Right atrium auricular region (tissue), 2 donors: ENCODE measurements at places on chromosomes 12 and 14. TPM values are rescaled to one million over a fixed set of nuclear protein-coding genes. Genes with fewer than 3 reads are reported as not detected.
A peak's percentile ranks its signal among the peaks of the same experiment; 100 is the strongest.

The CMA1 gene
- not detected for total RNA-seq

The SERPINA9 gene
- not detected for total RNA-seq

The SLCO1A2 gene
- total RNA-seq, result not detected

- H3K27me3 ChIP-seq, result no peaks in the 10 kb centered on the region
- no peaks in the 10 kb centered on the region for H3K36me3 ChIP-seq
- peaks cover 44% of the 10 kb centered on the region for H3K4me1 ChIP-seq
- H3K4me3 ChIP-seq, result no peak overlapping the region
Measured at GRCh38 chr12:42744539-42745182, 155.1 kb upstream of the PRICKLE1 start.

GRCh38 chr12:69906411-69907216, 81.6 kb downstream of the MYRFL start:
- H3K4me1 ChIP-seq, result no peaks in the 10 kb centered on the region
- no peaks in the 10 kb centered on the region for H3K27me3 ChIP-seq
- H3K36me3 ChIP-seq, result no peaks in the 10 kb centered on the region
- no peak overlapping the region for H3K4me3 ChIP-seq
- no peak overlapping the region for H3K27ac ChIP-seq

DNA sequence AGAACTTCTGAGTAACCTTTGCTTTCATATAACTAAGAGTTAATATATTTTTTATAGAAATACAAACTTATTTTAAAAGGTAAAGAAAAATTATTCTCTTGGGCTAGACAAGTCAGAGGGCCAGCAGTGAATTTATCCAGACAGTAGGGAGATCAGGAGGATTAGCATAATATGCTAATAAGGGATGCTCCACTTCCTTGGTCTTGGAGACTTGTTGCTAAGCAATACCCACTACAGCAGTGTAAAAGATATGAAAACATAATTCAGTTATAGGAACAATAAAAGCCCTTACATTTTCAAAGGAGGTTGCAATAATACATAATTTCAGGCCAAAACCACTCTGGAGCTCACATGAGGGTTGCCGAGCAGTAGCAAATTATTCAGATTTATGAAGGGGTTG, 615.6 kb downstream of the KCNH5 start:
- no peak overlapping the region for H3K4me3 ChIP-seq
- H3K27me3 ChIP-seq, result no peaks in the 10 kb centered on the region
- H3K4me1 ChIP-seq, result no peaks in the 10 kb centered on the region
- no peak overlapping the region for H3K27ac ChIP-seq
- no peaks in the 10 kb centered on the region for H3K36me3 ChIP-seq

DNA sequence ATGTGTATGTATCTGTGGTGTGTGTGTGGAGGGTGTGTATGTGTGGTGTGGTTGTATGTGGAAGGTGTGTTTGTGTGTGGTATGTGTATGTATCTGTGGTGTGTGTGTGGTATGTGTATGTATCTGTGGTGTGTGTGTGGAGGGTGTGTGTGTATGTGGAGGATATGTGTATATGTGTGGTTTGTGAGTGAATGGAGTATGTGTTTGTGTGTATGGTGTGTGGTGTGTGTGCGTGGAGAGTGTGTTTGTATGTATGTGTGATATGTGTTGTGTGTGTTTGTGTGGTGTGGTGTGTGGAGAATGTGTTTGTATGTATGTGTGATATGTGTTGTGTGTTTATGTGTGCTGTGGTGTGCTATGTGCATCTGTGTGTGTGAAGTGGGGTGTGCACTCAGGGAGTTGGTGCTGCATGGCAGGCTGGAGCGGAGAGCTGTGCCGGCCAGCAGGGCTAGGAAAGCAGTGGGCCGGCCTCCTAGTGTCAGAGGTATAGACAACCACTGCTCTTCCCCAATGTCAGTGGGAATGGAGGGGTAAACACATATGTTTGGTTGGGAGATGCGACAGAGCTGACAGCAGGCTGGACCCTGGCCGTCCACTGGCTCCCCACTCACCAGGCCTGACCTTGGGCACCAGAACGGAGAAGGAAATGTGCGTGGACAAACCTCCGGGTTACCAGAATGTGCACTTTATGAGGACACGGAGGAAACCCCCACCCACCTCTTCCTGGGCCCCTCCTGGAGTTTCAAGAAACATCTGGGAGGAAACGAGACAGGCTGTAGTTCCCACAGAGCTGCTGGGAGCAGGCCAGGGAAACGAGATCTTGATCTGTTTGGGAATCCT, 60.7 kb downstream of the CLMN start:
- H3K27ac ChIP-seq, result no peak overlapping the region
- no peaks in the 10 kb centered on the region for H3K27me3 ChIP-seq
- H3K36me3 ChIP-seq, result no peaks in the 10 kb centered on the region
- H3K4me1 ChIP-seq, result peaks cover 39% of the 10 kb centered on the region
- H3K4me3 ChIP-seq, result no peak overlapping the region

GRCh38 chr14:36091096-36091495, 85.4 kb downstream of the PTCSC3 start:
- H3K4me1 ChIP-seq, result no peaks in the 10 kb centered on the region
- no peak overlapping the region for H3K27ac ChIP-seq
- no peaks in the 10 kb centered on the region for H3K27me3 ChIP-seq
- no peaks in the 10 kb centered on the region for H3K36me3 ChIP-seq

- H3K4me1 ChIP-seq, result no peaks in the 10 kb centered on the region
- no peaks in the 10 kb centered on the region for H3K36me3 ChIP-seq
- no peak overlapping the region for H3K4me3 ChIP-seq
- H3K27me3 ChIP-seq, result no peaks in the 10 kb centered on the region
Measured at GRCh38 chr12:41032386-41032785, 155.7 kb upstream of the PDZRN4 start.

DNA sequence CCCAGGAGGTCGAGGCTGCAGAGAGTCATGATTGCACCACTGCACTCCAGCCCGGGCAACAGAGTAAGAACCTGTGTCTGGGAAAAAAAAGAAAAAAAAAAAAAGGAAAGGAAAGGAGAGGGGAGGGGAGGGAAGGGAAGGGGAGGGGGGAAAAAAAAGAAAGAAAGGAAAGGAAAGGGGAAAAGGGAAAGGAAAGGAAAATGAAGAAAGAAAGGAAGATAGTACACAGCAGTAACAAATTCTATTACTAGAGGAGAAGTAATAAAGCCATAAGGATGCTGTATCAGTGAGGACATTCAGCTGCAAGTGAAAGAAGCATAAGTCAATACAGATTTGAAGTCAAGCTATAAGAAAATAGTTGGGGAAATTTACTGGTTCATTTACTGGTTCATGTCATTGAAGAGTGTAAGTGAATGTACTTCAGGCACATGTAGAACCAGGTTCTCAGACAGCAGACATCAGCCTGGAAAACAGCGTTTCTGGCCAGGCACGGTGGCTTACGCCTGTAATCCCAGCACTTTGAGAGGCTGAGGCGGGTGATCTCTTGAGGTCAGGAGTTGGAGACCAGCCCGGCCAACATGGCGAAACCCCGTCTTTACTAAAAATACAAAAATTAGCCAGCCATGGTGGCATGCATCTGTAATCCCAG, 37.4 kb downstream of the NDUFA12 start:
- DNase-seq, result no peak
- peaks cover 8% of the 10 kb centered on the region for H3K36me3 ChIP-seq
- H3K4me3 ChIP-seq, result no peak overlapping the region
- H3K4me1 ChIP-seq, result no peaks in the 10 kb centered on the region
- no peak overlapping the region for H3K27ac ChIP-seq
- no peaks in the 10 kb centered on the region for H3K27me3 ChIP-seq

GRCh38 chr14:54809767-54810166, 92.9 kb downstream of the GCH1 start:
- H3K27me3 ChIP-seq, result no peaks in the 10 kb centered on the region
- peaks cover 12% of the 10 kb centered on the region for H3K4me1 ChIP-seq
- no peak overlapping the region for H3K4me3 ChIP-seq
- no peak for DNase-seq

GRCh38 chr14:24254630-24255392, 8.2 kb downstream of the TGM1 start:
- H3K4me1 ChIP-seq, result no peaks in the 10 kb centered on the region
- DNase-seq, result no peak
- H3K36me3 ChIP-seq, result no peaks in the 10 kb centered on the region
- H3K4me3 ChIP-seq, result no peak overlapping the region
- no peaks in the 10 kb centered on the region for H3K27me3 ChIP-seq
- H3K27ac ChIP-seq, result no peak overlapping the region

DNA sequence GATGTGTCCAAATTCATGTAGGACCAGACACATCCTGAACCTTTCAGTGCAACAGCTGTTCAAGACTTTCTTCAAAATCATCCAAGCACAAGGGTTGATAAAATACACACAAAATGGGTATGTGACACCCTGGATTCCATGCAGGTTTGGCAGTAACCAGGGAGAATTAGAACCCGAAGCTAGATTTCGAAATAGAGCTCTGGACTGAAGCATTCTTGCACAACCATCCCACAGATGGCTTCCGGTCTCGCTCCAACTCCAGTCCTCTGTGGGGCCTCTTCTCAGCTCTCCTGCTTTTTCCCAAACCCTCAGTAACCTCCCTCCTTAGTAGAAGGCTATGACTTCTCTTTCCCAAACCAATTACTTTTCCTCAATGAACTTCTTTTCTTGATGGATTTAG, 171.3 kb downstream of the TTC7B start:
- peak; percentile 68 for DNase-seq
- H3K4me1 ChIP-seq, result no peaks in the 10 kb centered on the region
- peaks cover 7% of the 10 kb centered on the region for H3K36me3 ChIP-seq
- no peaks in the 10 kb centered on the region for H3K27me3 ChIP-seq
- no peak overlapping the region for H3K4me3 ChIP-seq

- no peak overlapping the region for H3K27ac ChIP-seq
- no peaks in the 10 kb centered on the region for H3K27me3 ChIP-seq
- DNase-seq, result peak; percentile 54
- H3K4me1 ChIP-seq, result no peaks in the 10 kb centered on the region
- no peak overlapping the region for H3K4me3 ChIP-seq
- no peaks in the 10 kb centered on the region for H3K36me3 ChIP-seq
Measured at GRCh38 chr14:92493024-92493423, 20.6 kb upstream of the RIN3 start.

DNA sequence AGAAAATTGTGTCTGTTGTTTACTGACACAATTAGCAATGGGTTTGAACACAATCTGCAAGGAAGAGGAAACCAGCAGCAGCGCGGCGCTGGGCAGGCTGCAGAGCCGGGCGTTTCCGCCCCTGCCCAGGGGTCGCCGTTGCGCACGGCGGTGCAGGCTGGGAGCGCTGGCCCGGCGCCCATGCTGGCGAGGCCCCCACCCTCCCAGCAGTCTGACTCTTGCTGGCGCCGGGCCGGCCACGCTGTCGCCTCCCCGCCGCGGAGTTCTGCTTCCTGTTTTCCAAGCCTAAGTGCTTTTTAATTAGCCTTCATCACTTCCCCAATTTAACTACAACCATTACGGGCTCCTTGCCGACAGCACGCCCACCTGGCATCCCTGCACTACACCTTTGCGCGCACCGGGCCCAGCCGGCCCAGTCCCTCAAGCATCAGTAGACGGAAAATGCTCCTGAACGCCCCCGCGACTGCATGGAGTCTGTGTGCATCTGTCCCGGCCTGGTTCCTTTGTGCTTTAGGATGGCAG, 212.1 kb downstream of the GXYLT1 start:
- peak; percentile 71 for DNase-seq
- peak overlapping the region; percentile 58 for H3K27ac ChIP-seq
- no peaks in the 10 kb centered on the region for H3K27me3 ChIP-seq
- H3K4me1 ChIP-seq, result no peaks in the 10 kb centered on the region

DNA sequence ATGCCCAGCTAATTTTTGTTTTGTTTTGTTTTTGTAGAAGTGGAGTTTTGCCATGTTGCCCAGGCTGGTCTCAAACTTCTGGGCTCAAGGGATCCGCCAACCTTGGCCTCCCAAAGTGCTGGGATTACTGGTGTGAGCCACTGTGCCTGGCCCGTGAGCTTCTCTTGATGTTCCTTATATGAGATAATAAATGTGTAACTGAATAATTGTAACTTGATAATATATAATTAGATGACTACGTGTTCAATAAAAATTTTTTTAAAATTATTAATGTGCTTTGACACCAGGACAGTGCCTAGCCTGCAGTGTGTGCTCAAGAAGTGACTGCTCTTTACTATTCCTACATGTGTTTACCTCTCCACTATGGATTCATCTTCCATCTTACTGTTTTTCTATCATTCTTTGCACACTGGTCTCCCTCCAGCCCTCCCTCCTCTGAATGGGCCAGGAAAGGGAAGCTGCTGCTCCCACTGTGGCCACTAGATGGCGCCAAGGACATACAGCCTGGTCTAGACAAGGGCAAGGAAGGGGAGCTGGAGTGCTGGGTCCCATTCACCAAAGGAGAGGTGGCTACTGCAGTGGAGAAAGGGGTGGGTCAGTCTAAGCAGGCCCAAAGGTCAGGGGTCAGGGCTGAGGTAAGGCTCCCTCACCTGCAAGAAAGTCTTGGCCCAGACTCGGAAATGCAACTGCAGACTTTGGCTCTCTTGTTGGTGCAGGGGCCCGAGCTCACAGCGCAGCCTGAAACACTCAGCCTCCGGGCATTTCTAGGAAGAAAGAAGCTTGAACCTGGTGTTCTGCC, 14.7 kb upstream of the ZNF385A start:
- peaks cover 100% of the 10 kb centered on the region for H3K36me3 ChIP-seq
- no peak overlapping the region for H3K4me3 ChIP-seq
- peak; percentile 92 for DNase-seq
- no peak overlapping the region for H3K27ac ChIP-seq
- peaks cover 7% of the 10 kb centered on the region for H3K4me1 ChIP-seq

- H3K4me1 ChIP-seq, result no peaks in the 10 kb centered on the region
- H3K4me3 ChIP-seq, result no peak overlapping the region
- no peak overlapping the region for H3K27ac ChIP-seq
- H3K36me3 ChIP-seq, result no peaks in the 10 kb centered on the region
Measured at GRCh38 chr14:87838931-87839330, 154.1 kb downstream of the GALC start.

DNA sequence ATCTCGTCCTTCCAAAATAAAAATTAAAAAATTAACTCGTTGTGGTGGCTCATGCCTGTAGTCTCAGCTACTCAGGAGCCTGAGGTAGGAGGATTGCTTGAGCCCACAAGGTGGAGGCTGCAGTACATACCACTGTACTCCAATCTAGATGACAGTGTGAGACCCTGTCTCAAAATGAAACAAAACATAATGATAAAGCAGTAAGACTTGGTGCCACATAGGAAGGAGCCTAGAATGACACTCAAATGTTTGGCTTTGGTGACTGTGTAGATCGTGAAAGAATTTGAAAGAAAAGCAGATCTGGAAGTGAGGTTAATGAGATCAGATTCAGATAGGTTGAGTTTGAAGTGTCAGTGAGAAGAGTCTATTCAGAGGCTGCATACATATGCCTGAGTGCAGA, 150.1 kb upstream of the ATP2B1 start:
- H3K4me3 ChIP-seq, result no peak overlapping the region
- no peak overlapping the region for H3K27ac ChIP-seq
- H3K27me3 ChIP-seq, result no peaks in the 10 kb centered on the region
- H3K4me1 ChIP-seq, result no peaks in the 10 kb centered on the region
